Hepatocyte (in vitro differentiated cells): ENCODE measurements at places on chromosomes 11 and 22. TPM values are rescaled to one million over a fixed set of nuclear protein-coding genes. Genes with fewer than 3 reads are reported as not detected.

MAML2 gene
- polyA plus RNA-seq: 4.7 and 5.8 TPM in 2 replicates

CHRDL2 gene
- 4.7 and 9.2 TPM in 2 replicates for polyA plus RNA-seq

RAG2 gene
- not detected in 2 replicates for polyA plus RNA-seq

DNA sequence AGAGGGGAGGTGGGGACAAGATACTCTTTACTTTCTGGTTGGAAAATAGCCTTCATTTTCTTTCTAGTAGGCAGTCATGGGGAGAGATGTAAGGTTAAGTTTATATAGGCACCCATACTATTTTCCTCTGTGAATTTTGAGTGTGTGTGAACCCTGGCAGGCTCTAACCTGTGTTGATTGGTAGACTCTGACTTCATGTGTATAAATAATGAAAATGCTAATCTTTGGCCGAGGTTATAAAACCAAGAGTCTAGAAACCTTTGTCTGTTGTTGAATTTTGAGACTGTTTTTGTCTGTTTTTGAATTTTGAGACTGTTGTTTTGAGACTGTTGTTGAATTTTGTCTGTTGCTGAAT, 14.0 kb downstream of the TRIM44 start:
- H3K4me3 ChIP-seq: no peak overlapping the region
- H3K27me3 ChIP-seq: no peaks in the 10 kb centered on the region
- no peaks in the 10 kb centered on the region for H3K36me3 ChIP-seq
- DNase-seq: no peak
